Calu3 (cell line): ENCODE measurements at places on chromosomes 5 and 9. TPM values are rescaled to one million over a fixed set of nuclear protein-coding genes. Genes with fewer than 3 reads are reported as not detected.

- no peak for DNase-seq
- peak overlapping the region; percentile 11 for H3K27ac ChIP-seq
- H3K27me3 ChIP-seq: no peaks in the 10 kb centered on the region
- H3K4me1 ChIP-seq: peaks cover 47% of the 10 kb centered on the region
- H3K4me3 ChIP-seq: no peak overlapping the region
These were observed 15.6 kb downstream of the IRF1 start for GRCh38 chr5:132474881-132475496.

- no peak overlapping the region for H3K4me3 ChIP-seq
- no peak for DNase-seq
- H3K27ac ChIP-seq: no peak overlapping the region
- H3K36me3 ChIP-seq: peaks cover 5% of the 10 kb centered on the region
These were observed 43.4 kb downstream of the AMBP start for GRCh38 chr9:114034661-114035062.

DNA sequence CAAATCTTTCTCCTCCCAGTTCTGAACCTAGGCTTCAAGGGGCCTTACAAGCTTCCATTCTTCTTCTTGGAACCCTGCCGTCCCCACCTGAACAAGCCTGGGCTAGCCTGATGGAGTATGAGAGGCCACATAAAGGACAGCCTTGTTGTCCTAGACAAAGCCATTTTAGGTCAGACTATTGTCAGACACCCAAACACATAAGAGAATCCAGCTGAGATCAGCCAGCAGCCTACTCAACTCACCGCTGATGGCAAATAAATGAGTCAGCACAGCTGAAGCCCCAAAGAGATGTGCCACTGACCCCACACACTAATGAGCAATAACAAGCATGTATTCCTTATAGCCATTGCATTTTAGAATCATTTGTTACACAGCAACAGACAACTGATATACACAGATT, 33.8 kb downstream of the SVEP1 start:
- no peak for DNase-seq
- H3K4me1 ChIP-seq: no peaks in the 10 kb centered on the region
- no peaks in the 10 kb centered on the region for H3K36me3 ChIP-seq
- H3K27ac ChIP-seq: no peak overlapping the region
- no peaks in the 10 kb centered on the region for H3K27me3 ChIP-seq
- no peak overlapping the region for H3K4me3 ChIP-seq

- peak; percentile 42 for DNase-seq
- peaks cover 19% of the 10 kb centered on the region for H3K4me1 ChIP-seq
- H3K27me3 ChIP-seq: no peaks in the 10 kb centered on the region
- H3K36me3 ChIP-seq: peaks cover 35% of the 10 kb centered on the region
- H3K27ac ChIP-seq: no peak overlapping the region
These were observed 2.1 kb downstream of the ZNF608 start for GRCh38 chr5:124744170-124744971.

GRCh38 chr9:109908459-109909390, 128.7 kb downstream of the PALM2AKAP2 start:
- H3K4me1 ChIP-seq: no peaks in the 10 kb centered on the region
- no peak for DNase-seq
- H3K27ac ChIP-seq: no peak overlapping the region
- H3K4me3 ChIP-seq: no peak overlapping the region

- H3K4me3 ChIP-seq: no peak overlapping the region
- peaks cover 8% of the 10 kb centered on the region for H3K4me1 ChIP-seq
- no peak for DNase-seq
- no peaks in the 10 kb centered on the region for H3K36me3 ChIP-seq
- H3K27ac ChIP-seq: no peak overlapping the region
These were observed 131.7 kb upstream of the TARS1 start for GRCh38 chr5:33309068-33309467.

GRCh38 chr9:99057665-99058625, 47.0 kb upstream of the TGFBR1 start:
- no peak overlapping the region for H3K4me3 ChIP-seq
- no peaks in the 10 kb centered on the region for H3K4me1 ChIP-seq
- no peaks in the 10 kb centered on the region for H3K36me3 ChIP-seq
- H3K27ac ChIP-seq: no peak overlapping the region
- no peak for DNase-seq
- H3K27me3 ChIP-seq: peaks cover 55% of the 10 kb centered on the region

- no peak for DNase-seq
- H3K4me3 ChIP-seq: no peak overlapping the region
These were observed 39.1 kb downstream of the FGD3 start for GRCh38 chr9:92986176-92987119.

- H3K27me3 ChIP-seq: peaks cover 28% of the 10 kb centered on the region
- no peak for DNase-seq
- peaks cover 9% of the 10 kb centered on the region for H3K36me3 ChIP-seq
These were observed 61.6 kb downstream of the CXXC5 start for GRCh38 chr5:139709582-139710318.

Gene NUDT12
- total RNA-seq: 19.5 and 28.5 TPM in 2 replicates

- DNase-seq: no peak
- no peak overlapping the region for H3K27ac ChIP-seq
- H3K4me1 ChIP-seq: no peaks in the 10 kb centered on the region
- peaks cover 5% of the 10 kb centered on the region for H3K36me3 ChIP-seq
These were observed 5.6 kb downstream of the IRX1 start for GRCh38 chr5:3601061-3601710.

Gene HRCT1
- 0.69 and 0.90 TPM in 2 replicates for total RNA-seq

GRCh38 chr5:15499528-15500324, at the start of gene FBXL7:
Gene FBXL7, plus strand, starts transcription at chr5:15500180.
- H3K27ac ChIP-seq: no peak within 1 kb of the TSS
- H3K4me3 ChIP-seq: no peak within 1 kb of the TSS
- H3K27me3 ChIP-seq: no peaks in the 10 kb centered on the region
- H3K4me1 ChIP-seq: no peaks in the 10 kb centered on the region

DNA sequence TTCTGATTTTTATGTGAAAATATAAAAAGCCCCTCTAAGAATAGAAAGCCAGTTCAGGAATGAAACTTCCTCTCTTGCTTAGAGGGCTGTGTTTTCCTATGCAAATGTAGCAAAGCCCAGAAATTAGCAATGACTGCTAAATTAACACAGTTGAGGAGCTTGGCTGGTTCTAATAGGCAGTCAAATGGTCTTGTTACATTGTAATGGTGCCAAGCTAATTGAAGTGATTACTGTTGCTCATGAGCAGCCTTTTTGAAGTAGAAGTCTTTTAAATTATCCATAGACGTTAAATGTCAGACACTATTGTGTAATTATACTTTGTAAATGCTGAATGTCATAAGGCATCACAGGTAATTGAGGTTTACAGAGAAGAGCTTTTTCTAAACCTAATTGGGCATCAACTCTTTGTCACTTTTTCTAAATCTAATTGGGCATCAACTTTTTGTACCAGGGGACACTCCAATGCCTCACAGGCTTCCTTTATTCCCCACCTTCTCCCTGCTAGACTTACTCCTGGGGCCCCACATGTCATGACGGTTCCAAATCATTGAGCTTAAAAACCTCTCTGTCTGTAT, 229.1 kb downstream of the PSAT1 start:
- H3K27ac ChIP-seq: no peak overlapping the region
- H3K36me3 ChIP-seq: no peaks in the 10 kb centered on the region
- DNase-seq: no peak
- no peak overlapping the region for H3K4me3 ChIP-seq
- no peaks in the 10 kb centered on the region for H3K27me3 ChIP-seq

Gene DMRT3
- not detected in 2 replicates for total RNA-seq

Gene PCDHB9
- total RNA-seq: 2.4 and 3.5 TPM in 2 replicates

DNA sequence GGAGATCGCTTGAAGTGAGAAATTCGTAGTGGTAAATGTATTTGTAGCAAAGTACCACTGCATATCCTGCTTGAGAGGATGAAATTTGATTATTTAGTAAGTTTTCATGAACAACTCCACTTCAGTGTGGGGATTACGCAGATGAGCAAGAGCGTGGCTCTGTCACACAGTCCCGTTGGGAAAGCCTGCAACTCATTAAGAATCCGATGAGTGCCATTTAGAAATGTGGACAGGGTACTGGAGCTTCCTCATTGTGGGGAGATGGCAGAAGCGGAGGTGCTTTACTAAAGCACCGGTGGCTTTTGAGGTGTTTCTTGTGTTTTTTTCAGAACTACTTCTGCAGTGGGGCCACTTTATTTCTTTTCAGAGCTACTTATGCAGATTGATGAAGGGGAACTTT, 1.4 kb downstream of the TJP2 start:
- no peak for DNase-seq
- H3K4me1 ChIP-seq: peaks cover 53% of the 10 kb centered on the region

Gene PKD2L2
- total RNA-seq: not detected in 2 replicates

Gene ADAMTS2
- not detected in 2 replicates for total RNA-seq

GRCh38 chr5:114362197-114362976, 517 bp downstream of the KCNN2 start:
- peaks cover 35% of the 10 kb centered on the region for H3K27me3 ChIP-seq
- H3K36me3 ChIP-seq: peaks cover 21% of the 10 kb centered on the region
- no peak for DNase-seq
- H3K27ac ChIP-seq: peak overlapping the region; percentile 87
- H3K4me1 ChIP-seq: no peaks in the 10 kb centered on the region
- H3K4me3 ChIP-seq: peak overlapping the region; percentile 99

DNA sequence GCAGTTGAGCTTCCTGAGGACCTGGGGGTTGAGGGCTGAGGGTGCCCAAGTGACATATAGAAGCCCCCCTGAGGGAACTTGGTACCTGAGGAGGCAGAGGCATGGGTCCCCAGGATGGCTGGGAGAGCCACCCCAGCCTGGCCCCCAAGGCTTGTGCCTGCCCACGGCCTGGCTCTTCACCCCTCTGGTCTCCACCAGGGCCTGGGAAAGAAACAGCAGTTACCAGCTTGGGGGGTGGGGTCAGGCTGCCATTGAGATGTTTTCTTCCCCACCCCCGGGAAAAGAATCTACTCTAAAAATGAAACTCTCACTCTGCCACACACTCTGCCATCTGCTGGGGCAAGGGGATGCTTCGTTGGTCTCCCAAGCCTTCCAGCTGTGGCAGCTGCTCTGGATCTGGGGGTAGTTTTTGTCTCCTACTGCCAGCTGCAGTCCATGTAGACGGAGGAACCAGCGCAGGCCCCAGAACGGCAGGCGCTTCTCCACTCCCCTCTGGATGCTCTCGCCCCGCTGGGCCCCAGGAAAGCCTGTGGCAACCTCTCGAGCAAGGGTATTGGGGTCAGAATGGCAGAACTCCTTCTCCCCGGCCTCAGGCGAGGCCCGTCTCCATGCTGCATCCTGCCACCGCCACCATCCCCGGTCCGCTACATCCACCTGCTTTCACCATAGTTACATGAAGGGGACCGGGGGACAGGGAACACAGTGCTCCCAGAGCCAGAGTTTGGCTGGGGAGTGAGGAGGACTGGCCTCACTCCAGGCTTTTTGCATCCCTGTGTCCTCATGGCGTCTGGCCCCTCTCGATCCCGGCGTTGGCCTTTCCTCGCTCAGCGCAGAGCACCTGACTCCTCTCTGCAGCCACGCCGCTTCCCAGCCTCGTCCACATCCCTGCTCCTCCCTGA, 123.5 kb downstream of the DAB2IP start:
- no peak overlapping the region for H3K4me3 ChIP-seq
- H3K27me3 ChIP-seq: no peaks in the 10 kb centered on the region
- no peaks in the 10 kb centered on the region for H3K4me1 ChIP-seq
- peaks cover 14% of the 10 kb centered on the region for H3K36me3 ChIP-seq

- no peaks in the 10 kb centered on the region for H3K4me1 ChIP-seq
- DNase-seq: no peak
- no peak overlapping the region for H3K27ac ChIP-seq
- H3K36me3 ChIP-seq: no peaks in the 10 kb centered on the region
These were observed 76.6 kb upstream of the PAM start for GRCh38 chr5:102678267-102679058.

GRCh38 chr5:77876862-77877502, 100.8 kb upstream of the TBCA start:
- no peaks in the 10 kb centered on the region for H3K4me1 ChIP-seq
- H3K27ac ChIP-seq: no peak overlapping the region
- no peak for DNase-seq
- H3K27me3 ChIP-seq: peaks cover 41% of the 10 kb centered on the region
- no peaks in the 10 kb centered on the region for H3K36me3 ChIP-seq

Gene NR4A3
- total RNA-seq: 0.21 and 0.66 TPM in 2 replicates

Gene CTSV
- 21.4 and 23.3 TPM in 2 replicates for total RNA-seq

- peaks cover 35% of the 10 kb centered on the region for H3K36me3 ChIP-seq
- H3K27ac ChIP-seq: no peak overlapping the region
- H3K27me3 ChIP-seq: no peaks in the 10 kb centered on the region
- peak; percentile 42 for DNase-seq
These were observed 723 bp downstream of the PPP1R26 start for GRCh38 chr9:135480071-135480939.

DNA sequence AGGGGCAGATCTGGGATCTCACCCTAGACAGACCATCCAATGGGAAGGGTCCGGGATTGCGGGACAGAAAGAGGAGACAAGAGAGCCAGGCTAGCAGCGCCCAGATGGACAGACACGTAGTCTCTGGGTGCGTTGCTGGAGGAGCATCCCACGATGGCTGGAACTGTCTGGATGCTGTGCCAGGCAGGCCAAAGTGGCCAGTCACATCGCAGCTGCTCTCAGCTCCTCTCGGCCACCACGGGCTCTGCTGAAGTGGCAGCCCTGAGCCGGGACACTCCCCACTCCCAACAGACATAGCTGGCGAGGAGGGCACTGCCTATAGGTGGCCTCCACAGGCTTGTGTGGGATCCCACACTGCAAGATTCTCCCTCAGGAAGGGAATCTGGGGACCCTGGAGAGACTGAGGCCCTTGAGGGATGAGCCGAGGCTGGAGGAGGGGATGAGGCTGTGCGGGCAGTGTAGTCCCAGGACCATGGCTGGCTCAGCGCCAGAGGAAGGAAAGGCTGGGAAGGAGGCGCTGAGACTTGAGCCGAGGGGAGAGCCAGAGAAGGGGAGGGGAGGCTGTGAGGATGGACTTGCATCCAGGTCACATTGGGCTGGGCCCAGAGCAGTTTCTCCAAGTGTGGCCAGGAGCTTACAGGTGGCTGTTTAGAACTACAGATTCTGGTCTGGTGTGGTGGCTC, 10.3 kb upstream of the WDR5 start:
- no peak overlapping the region for H3K4me3 ChIP-seq
- no peak for DNase-seq
- H3K36me3 ChIP-seq: no peaks in the 10 kb centered on the region
- H3K27me3 ChIP-seq: peaks cover 29% of the 10 kb centered on the region
- H3K4me1 ChIP-seq: peaks cover 6% of the 10 kb centered on the region

Gene GNA14
- 0.15 TPM in 1 of 2 replicates, not detected in the other for total RNA-seq

Gene AK8
- 1.4 TPM in 2 replicates for total RNA-seq

DNA sequence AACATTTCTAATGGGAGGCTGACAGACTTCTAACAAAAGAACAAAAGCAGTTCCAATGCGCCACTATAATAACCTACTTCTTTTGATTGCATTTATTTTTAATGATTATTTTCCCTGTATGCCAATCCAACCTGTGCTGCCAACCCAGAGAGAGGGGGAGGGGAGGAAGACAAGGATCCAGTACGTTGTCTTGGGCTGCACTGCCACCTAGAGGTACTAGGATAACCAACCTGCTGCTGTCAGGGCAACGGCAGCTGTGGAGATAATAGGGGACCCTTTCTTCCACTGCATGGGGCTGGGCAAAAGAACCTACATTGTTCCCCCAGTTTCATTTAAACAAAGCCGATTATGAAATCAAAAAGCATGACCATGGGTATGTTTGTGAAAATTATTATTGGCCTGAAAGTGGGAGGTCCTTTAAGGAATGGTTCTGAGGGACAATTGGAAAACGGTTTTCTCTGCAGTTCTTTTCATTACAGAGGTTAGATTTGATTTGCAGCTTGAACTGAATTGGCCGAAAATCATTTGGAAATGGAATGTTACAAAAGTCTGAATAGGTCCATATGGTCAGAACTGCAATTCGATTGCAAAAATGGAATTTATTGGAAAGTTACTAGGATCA, 101.3 kb downstream of the RASEF start:
- H3K27me3 ChIP-seq: no peaks in the 10 kb centered on the region
- H3K4me1 ChIP-seq: no peaks in the 10 kb centered on the region
- H3K4me3 ChIP-seq: no peak overlapping the region
- H3K27ac ChIP-seq: no peak overlapping the region
